ENCODE measurements at places on chromosomes 2 and 18.
A peak's percentile ranks its signal among the peaks of the same experiment; 100 is the strongest.

DNA sequence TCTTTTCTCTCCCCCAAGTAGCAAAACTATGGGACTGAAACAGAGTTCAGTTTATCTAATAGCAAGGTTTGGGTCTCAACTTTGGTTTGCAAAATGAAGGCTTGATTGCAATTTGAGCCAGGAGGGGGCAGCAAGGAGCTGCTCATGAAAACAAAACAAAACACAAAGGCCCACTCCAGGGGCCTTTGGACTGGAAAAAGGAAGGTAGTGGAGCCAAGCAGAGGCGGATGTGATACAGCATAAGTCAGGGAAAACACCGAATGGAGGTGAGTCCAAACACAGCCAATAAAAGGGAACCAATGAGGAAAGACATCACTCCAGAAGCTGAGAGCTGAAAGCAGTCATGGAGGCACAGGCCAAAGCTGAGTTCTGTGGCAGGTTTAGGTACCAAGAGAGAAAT, 799.7 kb upstream of the ACVR2A start:
- DNase-seq: no peak

- no peak for DNase-seq
Measured at GRCh38 chr2:12935796-12936195, 219.1 kb downstream of the TRIB2 start.

DNA sequence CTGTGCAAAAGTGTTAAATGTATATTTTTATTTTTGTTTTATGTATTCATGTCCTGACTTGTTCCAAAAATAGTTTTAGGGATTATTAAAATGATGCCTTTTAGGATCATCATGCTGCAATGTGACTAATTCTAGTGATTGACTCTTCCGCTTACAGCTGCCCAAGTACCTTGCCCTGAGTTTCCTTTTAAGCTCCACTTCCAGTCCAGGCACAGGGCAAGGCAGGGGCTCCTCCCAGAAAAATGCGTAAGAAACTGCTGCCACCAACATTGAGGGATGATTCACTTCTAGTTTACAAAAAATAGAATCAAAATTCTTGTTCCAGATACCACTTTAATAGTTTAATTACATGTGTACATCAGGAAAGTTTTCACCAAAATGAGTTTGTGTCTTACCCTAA, 116.4 kb downstream of the IRS1 start:
- no peak for DNase-seq

GRCh38 chr2:15825276-15825980, 114.9 kb upstream of the MYCN start:
- no peak for DNase-seq

- DNase-seq: no peak
Measured at GRCh38 chr2:155815851-155816250, 516.7 kb downstream of the NR4A2 start.

GRCh38 chr2:3176869-3177255, 200.8 kb downstream of the EIPR1 start:
- DNase-seq: no peak

DNA sequence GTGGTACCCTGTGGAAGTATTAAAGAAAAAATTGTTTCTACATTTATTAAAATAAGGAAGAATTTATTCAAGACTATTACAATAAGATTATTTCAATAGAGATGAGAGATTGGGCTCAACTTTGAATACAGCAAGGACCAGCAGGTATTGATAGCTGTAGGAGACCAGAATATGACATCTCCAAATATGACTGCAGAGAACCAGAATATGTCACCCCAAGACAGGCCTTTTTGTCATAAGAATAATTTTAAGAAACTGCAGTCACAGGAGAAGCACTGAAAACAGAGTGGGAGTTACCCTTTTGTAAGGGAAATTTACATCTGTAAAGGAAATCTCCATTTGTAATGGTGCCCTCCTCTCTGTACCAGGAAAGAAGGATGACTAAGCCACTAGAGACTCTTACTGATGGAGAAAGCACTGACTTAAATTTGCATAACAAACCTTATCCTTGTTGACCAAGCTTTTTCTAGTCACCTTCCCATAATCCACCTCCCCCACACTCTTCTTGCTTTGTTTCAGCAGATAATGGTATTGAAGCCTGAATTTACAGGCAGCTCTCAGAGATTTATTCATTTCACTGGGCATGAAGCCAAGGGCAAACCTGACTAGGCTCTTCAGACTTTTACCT, 145.1 kb upstream of the RMP24 start:
- DNase-seq: no peak

- no peak for DNase-seq
Measured at GRCh38 chr2:112216167-112216566, 38.7 kb downstream of the ZC3H8 start.

GRCh38 chr18:76530846-76531245, 35.8 kb upstream of the ZNF516 start:
- DNase-seq: no peak

- no peak for DNase-seq
Measured at GRCh38 chr2:3838348-3838747, 135.0 kb downstream of the DCDC2C start.

DNA sequence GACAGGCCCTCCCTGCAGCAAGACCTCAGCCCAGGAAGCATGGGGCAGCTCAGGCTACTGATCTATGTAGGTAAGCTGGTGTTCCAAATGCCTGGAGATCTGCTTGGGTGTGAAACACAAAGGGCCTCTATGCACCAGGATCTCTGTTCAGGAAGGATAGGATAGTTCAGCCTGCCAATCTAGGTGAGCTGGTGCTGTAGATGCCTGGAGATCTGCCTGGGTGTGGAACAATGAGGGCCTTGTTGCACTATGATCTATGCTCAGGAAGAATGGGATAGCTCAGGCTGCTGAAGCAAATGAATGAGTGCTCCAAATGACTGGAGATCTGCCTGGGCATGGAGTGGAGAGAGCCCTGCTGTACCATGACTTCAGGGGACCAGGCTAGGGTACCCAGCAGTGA, 48.9 kb upstream of the MYL1 start:
- no peak for DNase-seq

- no peak for DNase-seq
Measured at GRCh38 chr2:102278720-102279390, 32.5 kb upstream of the IL1RL1 start.

DNA sequence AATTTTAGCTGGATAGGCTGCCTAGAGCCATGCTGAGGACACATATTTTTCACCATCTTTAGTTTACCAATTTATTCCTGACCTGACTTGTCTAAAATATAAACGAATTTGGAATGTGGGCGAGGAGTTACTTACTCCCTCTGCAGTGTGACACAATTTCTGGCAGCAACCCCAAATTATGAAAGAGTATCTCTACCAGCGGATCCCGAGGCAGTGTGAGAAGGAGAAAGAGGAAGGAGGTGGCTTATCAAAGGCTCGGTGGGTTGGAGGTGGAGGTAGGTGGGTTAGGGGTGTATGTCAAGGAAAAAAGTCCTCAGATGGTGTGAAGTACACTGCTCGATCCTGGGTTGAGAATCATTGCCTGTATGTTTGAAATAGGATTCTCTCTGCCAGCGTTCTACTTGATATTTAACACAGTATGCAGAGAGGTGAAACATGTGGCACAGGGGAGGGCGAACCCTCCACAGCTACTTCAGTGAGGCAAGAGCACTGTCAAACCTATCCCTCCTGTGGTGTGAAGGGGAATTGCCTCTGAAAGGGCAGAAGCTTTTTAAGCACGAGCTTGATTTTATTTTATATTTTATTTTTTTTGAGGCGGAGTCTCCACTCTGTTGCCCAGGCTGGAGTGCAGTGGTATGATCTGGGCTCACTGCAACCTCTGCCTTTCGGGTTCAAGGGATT, 76.0 kb downstream of the RFTN2 start:
- DNase-seq: no peak

DNA sequence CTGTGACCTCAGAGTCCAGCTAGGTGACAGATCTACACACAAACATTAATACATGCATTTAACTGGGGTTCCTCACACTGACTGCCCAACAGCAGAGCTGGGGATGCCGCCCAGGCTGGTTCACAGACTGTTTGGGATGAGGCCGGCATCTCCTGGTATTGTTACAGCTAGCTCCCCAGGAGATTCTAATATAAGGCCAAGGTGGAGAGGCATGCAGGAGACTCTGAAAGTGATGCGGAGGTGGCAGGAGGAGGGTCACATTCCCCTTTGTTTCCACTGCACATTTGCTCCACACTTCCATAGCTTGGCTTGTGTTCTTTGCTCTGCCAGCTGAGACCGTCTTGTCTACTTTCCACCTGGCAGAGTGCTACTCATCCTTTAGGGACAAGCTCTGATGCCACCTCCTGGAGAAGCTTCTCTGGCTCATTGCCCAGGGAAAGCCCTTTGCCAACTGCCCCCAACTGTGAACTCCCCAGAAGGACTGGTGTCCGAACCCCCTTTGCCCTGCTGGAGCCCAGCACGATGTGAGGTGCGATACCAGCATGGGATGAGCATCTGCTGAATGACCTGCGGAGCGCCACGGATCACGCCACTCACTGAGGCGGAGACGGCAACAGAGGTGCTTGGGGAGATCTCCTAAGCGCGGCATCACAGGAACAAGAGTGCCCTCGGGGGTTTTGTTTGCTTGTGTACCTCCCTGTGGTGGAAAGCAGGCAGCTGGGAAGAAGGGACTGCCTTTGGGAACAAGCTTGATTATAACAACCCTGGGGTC, 88.8 kb downstream of the UXS1 start:
- no peak for DNase-seq

DNA sequence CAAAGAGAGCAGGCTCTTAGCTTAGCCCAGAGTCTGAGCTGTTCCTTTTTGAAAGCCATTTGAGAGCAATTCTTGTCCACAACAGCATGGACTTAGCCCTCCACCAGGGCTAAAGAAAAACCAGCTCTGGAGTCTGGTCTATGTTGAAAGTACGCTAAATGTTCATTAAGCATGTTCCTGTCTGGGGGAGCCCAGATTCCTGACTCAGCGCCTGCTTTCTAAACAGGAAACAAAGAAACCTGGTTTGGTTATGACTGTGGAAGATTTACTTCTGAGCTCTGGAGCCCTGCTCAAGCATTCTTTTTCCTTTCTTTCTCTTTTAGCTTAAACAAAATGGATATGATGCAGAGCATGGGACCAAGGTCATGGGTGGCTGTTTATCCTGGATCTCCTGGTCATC, 279.8 kb downstream of the RBM43 start:
- DNase-seq: no peak

- no peak for DNase-seq
Measured at GRCh38 chr2:202355993-202356505, 20.1 kb upstream of the BMPR2 start.

DNA sequence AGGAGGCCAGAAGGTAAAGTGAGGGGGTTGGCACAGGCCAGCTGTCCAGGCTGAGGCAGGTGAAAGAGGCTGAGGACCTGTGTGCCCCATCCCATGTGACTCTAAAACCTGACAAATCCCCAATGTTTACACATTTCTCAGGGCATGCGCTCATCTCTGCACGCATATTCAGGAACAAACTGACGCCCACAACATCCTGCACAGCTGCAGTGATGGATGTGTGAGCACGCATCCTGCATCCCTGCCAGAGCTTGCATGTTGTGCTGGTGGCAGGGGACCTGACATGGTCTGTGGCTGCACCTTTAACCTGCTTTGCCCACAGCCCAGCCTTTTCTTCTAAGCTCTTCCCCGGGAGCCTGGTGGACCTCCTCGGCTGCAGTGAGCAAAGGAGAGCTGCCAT, 83.1 kb downstream of the FBXO15 start:
- peak; percentile 10 for DNase-seq

DNA sequence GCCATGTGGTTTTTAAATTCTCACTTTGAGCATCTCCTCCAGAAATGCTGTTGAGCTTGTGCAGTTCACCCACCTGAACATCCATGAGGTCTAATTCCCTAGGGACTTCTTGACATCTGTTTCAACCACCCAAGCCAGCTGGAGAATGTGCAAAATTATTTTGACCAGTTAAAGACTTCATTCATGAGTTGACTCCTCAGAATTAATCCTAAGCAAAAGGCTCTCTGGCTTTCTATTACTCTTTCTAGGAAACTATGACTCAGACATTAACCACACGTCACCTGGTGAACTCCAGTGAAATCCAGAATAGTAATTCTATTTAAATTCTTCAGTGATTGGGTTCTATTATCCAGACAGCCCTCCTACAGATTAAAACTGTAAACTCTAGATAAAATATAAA, 247.5 kb downstream of the NBAS start:
- no peak for DNase-seq

- no peak for DNase-seq
Measured at GRCh38 chr2:67713376-67713775, 316.2 kb downstream of the ETAA1 start.

GRCh38 chr2:66925128-66925527, 472.0 kb upstream of the ETAA1 start:
- no peak for DNase-seq

- DNase-seq: no peak
Measured at GRCh38 chr2:156333951-156334495, 1.5 kb upstream of the NR4A2 start.

GRCh38 chr2:44459739-44460138, 98.0 kb downstream of the CAMKMT start:
- no peak for DNase-seq

DNA sequence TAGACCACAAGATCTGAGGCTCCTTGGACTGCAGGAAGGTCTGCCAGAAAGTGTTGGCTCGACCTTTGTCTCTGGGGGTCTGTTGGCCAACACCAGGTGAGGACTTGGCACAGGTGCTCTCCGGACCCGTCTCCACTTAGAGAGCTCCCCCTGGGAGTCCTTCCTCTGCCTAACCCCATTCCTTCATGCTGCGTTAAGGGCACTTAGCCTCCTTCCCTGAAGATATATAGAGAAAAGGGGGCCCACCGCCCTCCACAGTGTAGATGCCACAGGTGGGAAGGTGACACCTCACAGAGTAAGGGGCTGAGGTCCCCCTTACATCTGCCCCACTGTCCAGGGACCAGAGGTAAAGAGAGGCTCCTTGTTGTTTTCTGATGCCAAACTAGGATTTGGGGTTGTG, 8.2 kb downstream of the IGFBP5 start:
- no peak for DNase-seq

GRCh38 chr2:15159206-15159605, 401.9 kb downstream of the NBAS start:
- no peak for DNase-seq

DNA sequence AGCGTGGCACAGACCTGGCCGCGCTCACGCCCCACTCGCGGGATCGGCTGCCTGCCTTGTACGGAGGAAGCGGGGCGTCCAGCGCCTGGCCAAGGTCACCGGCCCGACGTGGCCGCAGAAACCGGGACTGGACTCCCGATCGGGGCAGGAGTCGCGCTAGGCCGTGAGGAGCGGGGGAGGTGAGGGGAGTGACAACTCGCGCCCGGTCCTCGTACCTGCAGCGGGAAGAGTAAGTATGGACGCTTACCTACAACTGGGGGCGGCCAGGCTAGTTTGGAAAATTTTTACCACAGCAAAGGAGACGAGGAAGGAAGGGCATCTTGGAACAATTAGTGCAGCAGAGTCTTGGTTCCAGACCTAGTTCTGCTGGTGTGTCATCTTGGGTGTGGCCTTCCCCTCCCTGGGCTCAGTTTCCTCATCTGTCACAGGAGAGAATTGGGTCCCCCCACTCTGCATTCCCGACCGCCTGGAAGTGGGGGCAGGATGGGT, 693 bp downstream of the UBE2F start:
- no peak for DNase-seq

DNA sequence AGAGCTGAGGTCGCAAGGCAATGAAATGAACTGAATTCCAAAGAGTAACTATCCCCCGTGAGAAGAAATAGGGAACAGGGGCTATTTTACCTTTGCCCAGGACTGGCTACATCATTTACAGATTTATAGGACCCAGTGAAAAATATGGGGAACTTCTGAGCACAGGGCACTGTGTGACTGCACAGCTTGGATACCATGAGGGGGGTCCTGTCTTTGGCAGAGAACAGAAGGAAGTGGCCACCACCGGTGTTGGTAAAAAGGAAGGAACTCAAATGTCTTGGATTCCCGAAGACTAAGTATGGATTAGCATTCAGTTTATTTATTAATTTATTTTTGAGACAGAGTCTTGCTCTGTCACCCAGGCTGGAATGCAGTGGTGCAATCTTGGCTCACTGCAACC, 119.6 kb downstream of the B3GNT2 start:
- no peak for DNase-seq

Measured in stimulated activated CD4-positive, alpha-beta T cell treated with anti-CD3 and anti-CD28 coated beads, TNF-alpha, amount 100 ng/mL, for 1 hour (primary cell).